ENCODE measurements at places on chromosomes 11 and 22.

DNA sequence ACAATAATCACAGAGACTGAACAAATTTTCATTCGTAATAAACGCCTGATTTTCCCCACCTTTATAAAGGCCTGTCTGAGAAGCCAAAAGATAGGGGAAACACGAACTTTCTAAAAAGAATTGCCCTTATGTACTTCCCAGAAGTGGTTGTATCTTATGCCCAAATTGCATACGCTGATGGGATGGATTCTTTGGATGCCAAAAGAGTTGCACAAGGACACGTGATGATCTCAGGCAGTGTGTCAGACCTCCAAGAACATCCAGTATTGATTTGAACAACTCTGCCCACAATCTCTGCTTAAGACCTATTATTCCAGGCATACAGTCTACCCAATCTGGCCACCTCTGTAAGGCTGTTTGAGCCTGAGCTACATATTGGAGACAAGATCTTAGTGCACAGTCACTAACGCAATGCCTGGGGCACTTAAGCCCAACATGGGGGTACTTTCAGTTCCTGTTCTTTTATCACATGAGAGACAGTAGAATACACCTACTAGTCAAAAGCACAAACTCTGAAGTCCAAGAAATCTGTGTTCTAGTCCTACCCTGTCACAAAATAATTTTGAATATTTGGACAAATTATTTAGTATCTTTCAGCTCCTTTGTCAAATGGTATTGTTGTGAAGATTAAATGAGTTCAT, 38.9 kb downstream of the OR10A6 start:
- no peak for DNase-seq

GRCh38 chr11:102522312-102523188, 8.0 kb downstream of the MMP7 start:
- DNase-seq, result no peak

- no peak for DNase-seq
These were observed 38.5 kb downstream of the C11orf58 start for GRCh38 chr11:16776711-16777612.

DNA sequence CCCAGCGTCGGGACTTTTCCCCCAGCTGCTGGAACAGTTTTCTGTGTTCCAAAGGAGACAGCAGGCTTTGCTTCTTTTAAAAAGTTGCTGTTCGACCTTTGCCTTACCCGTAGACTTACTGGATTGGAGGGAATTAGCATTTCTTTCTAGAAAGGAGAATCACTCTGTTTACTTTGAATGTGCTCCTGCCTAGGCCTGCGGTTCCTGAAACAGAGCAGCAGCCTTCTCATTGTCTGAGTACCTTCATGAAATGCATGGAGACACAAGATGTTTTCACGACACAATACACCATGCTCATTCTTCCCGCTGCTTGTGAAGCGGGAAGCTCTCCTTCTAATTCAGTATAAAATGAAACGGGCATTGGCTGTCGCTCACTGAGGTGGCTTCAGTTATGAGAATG, 196.2 kb downstream of the TBC1D22A start:
- DNase-seq, result no peak

GRCh38 chr11:64359712-64360445, 917 bp downstream of the RPS6KA4 start:
- DNase-seq, result no peak

DNA sequence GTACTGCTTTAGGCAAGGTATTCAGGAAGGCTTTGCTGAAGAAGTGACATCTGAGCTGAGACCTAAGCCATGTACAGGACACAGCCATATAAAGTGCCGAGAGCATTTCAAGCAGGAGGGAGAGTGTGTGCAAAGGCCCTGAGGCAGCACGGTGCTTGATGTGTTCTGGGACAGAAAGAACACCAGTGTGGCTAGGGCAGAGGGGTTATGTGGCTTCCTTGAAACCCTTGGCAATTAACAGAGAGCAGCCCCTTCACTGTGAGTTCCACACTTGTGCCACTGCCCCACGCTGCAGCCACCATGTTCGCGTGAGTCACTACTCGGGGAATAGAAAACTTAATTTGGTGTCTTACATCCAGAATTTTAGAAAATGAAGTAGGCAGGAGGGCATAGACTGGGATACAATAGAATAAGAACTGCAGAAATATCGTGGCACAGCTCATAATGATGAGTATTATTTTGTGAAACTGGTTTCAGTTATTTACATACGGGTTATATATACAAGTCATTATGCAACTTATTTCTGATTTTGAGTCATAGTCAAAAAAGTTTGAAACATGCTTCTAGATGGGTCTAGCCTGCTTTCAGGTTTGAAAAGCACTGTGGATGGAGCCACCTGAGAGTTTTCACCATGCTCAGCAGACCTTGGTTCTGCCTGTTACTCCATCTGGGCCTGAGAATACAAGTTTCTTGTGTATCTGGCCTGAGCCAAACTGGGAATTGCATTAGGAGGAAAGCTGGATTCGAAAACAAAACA, 11.8 kb downstream of the IL10RA start:
- DNase-seq, result no peak

- no peak for DNase-seq
These were observed 55.0 kb upstream of the USP47 start for GRCh38 chr11:11786771-11787170.

DNA sequence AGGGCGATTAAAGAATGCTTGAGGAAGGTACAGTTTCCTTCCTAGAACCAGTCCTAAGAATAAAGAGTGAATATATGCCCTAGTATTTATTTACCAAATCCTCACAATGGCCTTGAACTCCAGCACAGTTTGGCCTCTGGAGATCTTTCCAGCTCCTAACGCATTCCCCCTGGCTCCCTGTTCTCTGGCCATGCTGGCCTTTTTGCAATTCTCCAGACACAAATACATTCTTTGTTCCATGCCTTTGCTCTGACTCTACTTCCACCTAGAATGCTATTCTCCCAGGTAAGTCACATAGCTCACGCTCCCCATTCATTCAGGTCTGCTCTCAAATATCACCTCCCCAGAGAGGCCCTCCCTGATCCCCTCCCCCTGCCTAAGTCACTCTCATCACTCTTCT, 3.7 kb upstream of the DGKZ start:
- DNase-seq, result no peak

GRCh38 chr11:14075118-14076078, 112.9 kb downstream of the SPON1 start:
- DNase-seq, result no peak

All from GM18507 (cell line).